MCF 10A (cell line): ENCODE measurements at places on chromosomes 5 and 9. TPM values are rescaled to one million over a fixed set of nuclear protein-coding genes. Genes with fewer than 3 reads are reported as not detected.

GRCh38 chr5:172760959-172761358 is 10.0 kb downstream of the DUSP1 start:
- H3K4me1 ChIP-seq = peaks cover 26% of the 10 kb centered on the region
- H3K27me3 ChIP-seq = no peaks in the 10 kb centered on the region
- DNase-seq = peak; percentile 27
- H3K36me3 ChIP-seq = peaks cover 45% of the 10 kb centered on the region
- H3K4me3 ChIP-seq = no peak overlapping the region

GRCh38 chr5:8321272-8321671 is 452.3 kb downstream of the MTRR start:
- no peaks in the 10 kb centered on the region for H3K27me3 ChIP-seq
- no peak for DNase-seq
- H3K36me3 ChIP-seq = no peaks in the 10 kb centered on the region
- no peak overlapping the region for H3K4me3 ChIP-seq

GRCh38 chr5:175226506-175226905 is 217.5 kb downstream of the DRD1 start:
- no peaks in the 10 kb centered on the region for H3K36me3 ChIP-seq
- DNase-seq = no peak
- peaks cover 46% of the 10 kb centered on the region for H3K27me3 ChIP-seq
- H3K27ac ChIP-seq = no peak overlapping the region

GRCh38 chr5:141877356-141878185 is 639 bp downstream of the PCDH1 start:
- no peak overlapping the region for H3K27ac ChIP-seq
- H3K4me1 ChIP-seq = peaks cover 28% of the 10 kb centered on the region
- DNase-seq = peak; percentile 47
- no peaks in the 10 kb centered on the region for H3K36me3 ChIP-seq

PDLIM4 gene
- total RNA-seq = 91.4 and 101 TPM in 2 replicates

CMYA5 gene
- total RNA-seq = 0.37 and 0.61 TPM in 2 replicates

GCNT1 gene
- 11.5 and 12.4 TPM in 2 replicates for total RNA-seq

- H3K36me3 ChIP-seq = no peaks in the 10 kb centered on the region
- no peak overlapping the region for H3K27ac ChIP-seq
- no peaks in the 10 kb centered on the region for H3K4me1 ChIP-seq
- H3K4me3 ChIP-seq = no peak overlapping the region
- DNase-seq = no peak
Observed at GRCh38 chr5:17852740-17853139, 218.5 kb downstream of the TAF11L14 start.

PSD2 gene
- total RNA-seq = not detected in 2 replicates

CCDC171 gene
- total RNA-seq = 1.7 and 1.8 TPM in 2 replicates

- no peak overlapping the region for H3K27ac ChIP-seq
- no peak overlapping the region for H3K4me3 ChIP-seq
- DNase-seq = no peak
- H3K4me1 ChIP-seq = peaks cover 14% of the 10 kb centered on the region
- no peaks in the 10 kb centered on the region for H3K36me3 ChIP-seq
Observed at GRCh38 chr5:140321796-140322195, 18.9 kb upstream of the PFDN1 start.

- H3K36me3 ChIP-seq = no peaks in the 10 kb centered on the region
- H3K4me1 ChIP-seq = peaks cover 31% of the 10 kb centered on the region
- H3K27ac ChIP-seq = no peak overlapping the region
- no peaks in the 10 kb centered on the region for H3K27me3 ChIP-seq
- H3K4me3 ChIP-seq = no peak overlapping the region
Observed at GRCh38 chr9:120933310-120934055, 6.9 kb upstream of the TRAF1 start.

DNA sequence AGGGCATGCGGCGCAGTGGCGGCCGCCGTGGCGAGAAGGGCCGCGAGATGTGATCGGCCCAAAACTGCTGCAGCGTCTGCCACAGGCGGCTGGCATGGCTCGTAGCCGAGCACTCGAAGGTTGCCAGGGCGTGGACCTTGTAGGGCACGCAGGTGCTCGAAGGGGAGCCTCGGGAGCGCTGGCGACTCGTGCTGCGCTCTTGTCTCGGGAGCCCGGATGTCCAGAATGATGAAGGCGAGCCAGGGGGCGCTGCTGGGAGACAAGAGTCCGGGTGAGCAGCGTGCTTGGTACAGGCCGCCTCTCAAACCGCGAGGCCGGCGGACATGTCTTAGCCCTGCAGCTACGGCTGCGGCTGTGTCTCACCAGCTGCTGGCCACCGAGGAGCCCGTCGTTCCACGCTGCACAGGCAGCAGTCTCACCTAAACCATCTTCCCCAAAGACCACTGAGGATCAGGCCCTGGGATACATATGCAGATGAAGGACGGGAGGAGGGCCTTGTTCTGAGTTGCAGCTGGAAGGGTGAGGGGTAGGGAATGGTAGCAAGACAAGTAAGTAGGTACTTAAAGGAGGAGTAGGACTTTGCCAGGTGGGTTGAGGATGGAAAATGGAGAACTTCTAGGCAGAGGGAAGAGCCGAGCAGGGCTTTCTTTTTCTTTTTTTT is 1.7 kb downstream of the CBY3 start:
- no peak overlapping the region for H3K27ac ChIP-seq
- peaks cover 24% of the 10 kb centered on the region for H3K36me3 ChIP-seq
- H3K4me3 ChIP-seq = peak overlapping the region; percentile 99
- no peaks in the 10 kb centered on the region for H3K27me3 ChIP-seq

TEX48 gene
- total RNA-seq = not detected in 2 replicates

- H3K4me3 ChIP-seq = no peak overlapping the region
- DNase-seq = no peak
- H3K27ac ChIP-seq = no peak overlapping the region
- peaks cover 25% of the 10 kb centered on the region for H3K4me1 ChIP-seq
- no peaks in the 10 kb centered on the region for H3K27me3 ChIP-seq
- peaks cover 5% of the 10 kb centered on the region for H3K36me3 ChIP-seq
Observed at GRCh38 chr5:181197326-181197951, 7.6 kb downstream of the TRIM7 start.
